ENCODE measurements at places on chromosomes 11 and 22.

DNA sequence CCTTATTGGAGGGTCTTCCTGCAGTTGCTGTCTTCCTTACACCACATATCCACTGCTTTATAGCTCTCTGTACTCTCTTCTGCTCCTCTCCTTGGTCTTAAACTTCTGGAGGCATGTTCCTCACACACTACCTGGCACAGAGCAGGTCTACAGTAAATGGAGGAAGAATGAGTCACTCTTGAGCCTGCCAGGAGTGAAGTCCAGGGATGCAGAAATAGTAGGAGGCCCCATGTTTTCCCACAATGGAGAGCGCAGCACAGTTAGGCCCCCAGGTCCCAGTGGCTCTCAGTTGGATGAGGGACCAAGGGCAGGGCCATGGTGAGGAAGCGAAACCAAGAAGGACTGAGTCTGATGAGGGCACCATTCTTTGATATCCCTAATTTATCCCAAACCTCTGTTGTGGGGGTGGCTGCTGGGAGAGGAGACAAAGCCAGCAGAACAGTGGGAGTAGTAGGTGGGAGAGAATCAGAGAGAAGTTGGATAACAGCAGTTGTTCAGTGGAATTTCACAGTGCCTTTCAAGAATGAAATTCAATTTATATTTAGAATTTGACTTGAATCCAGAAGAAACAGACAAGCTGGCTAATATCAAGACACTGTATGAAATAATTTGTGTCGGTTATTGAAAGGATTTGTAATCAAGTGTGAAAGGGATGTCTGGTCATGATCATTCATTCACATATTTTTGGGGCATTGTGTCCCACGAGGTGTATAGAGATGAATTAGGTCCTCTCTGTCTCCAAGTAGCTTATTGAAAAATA, 187.8 kb downstream of the HIPK3 start:
- DNase-seq, result no peak

- DNase-seq, result no peak
Observed at GRCh38 chr11:84747871-84748270, 879.3 kb downstream of the DLG2 start.

- no peak for DNase-seq
Observed at GRCh38 chr11:23679041-23679440, 817.8 kb upstream of the LUZP2 start.

DNA sequence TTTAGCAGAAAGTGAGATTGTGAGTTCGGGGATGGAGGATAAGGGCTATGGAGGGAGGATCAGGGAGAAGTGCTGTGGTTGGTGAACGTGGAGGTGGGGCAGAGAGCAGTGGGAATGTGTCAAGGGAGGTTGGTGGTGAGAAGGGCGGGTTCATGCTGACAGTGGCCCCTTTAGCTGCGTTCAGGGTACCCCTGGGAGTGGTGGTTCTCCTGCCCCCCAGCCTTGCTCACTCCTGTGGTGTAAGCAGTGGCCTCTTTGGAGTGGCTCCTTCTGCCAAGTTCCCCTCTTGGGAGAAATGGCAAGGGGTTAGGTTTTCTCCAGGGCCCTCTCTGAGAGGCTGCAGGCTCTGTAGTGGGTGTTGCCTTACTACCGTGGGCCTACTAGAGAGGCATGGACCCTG, 16.1 kb upstream of the NECTIN1 start:
- no peak for DNase-seq

DNA sequence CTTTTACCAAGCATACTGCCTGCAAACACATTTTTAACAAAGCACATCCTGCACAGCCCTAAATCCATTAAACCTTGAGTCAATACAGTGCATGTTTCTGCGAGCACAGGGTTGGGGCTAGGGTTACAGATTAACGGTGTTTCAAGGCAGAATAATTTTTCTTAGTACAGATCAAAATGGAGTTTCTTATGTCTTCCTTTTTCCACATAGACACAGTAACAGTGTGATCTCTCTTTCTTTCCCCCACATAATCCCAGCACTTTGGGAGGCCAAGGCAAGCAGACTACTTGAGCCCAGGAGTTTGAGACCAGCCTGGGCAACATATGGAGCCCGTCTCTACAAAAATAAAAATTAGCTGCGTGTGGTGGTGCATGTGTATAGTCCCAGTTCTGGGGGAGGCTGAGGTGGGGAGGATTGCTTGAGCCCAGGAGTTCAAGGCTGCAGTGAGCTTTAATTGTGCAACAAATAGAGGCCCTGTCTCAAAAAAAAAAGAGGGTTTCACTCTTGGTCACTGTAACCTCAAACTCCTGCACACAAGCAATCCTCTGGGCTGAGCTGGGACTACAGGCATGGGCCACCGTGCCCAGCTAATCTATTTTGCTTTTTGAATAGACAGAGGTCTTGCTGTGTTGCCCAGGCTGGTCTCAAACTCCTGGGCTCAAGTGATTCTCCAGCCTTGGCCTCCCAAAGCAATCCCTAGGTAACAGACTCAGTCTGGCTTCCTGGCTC, 19.7 kb upstream of the SLC3A2 start:
- DNase-seq, result no peak

- DNase-seq, result no peak
Observed at GRCh38 chr22:46844606-46845210, 82.3 kb downstream of the TBC1D22A start.

- no peak for DNase-seq
Observed at GRCh38 chr11:104668797-104669463, 229.3 kb downstream of the CASP12 start.

DNA sequence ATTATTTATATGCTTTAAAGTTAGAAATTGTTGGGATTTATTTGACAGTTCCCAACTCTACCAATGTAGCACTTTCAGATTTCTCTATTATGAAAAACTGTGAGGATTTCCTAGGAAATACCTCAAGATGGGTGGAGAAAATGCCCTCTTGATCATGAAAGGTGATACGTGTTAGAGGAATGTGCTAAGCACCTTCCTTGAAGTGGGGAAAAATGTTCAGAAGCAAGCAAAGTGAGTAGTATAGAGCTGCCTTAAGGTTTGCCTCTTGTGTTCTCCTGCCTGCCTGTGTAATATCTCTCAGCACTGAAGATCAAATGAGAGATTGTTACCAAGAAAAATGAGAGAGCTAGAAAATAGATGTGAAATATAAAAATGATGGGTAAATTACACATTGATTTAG, 58.2 kb downstream of the YAP1 start:
- no peak for DNase-seq

GRCh38 chr11:126355324-126355925, at the start of gene ST3GAL4:
Gene ST3GAL4 (plus strand): TSS chr11:126355686. CDS start chr11:126406156, 50,470 bp downstream.
- peak; percentile 68 for DNase-seq

DNA sequence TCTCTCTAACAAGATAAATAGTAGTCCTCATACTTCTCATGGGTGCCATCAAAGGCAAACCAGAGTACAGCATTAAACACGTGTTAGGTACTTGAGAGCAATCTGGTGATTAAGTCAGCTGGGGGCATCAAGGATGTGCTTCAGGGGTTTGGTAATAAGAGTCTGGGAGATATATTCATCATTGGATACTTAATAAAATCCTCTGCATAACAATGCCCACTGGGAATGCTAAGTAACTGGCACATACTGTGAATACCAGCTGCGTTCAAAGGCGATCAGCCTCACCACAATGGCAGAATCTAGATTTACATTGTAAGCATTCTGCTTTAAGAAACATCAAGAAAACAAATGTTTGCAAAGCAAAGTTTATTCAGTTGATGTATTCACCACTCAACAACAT, 268.6 kb upstream of the PITPNB start:
- no peak for DNase-seq

DNA sequence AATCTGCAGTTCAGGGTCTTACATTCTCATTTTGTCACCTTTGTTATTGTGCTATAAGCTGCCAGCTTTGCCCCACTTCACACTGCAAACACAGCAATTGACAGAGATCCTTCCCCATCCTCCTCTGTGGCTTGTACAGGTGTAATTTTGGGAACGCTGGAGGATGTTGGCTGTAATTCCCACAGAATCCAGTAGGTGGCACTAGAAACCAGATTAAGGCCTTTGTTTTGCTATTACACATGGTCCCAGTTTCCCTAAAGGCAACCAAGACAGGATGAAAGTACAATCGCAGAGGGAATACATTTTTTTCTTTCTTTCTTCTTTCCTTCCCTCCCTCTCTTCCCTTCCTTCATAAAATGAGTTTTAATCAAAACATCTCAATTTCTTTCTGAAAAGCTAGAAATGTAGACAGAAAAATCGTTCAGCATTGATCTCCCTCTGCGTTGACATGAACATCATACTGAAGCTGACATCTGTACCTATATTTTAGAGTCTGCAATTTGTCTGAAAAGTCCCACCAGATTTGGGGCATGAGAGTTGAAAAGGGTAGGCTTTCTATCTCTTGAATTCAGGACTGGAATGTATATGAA, 21.3 kb upstream of the NELL1 start:
- DNase-seq, result peak; percentile 41

- DNase-seq, result peak; percentile 15
Observed at GRCh38 chr11:107916671-107917241, 11.5 kb upstream of the RAB39A start.

DNA sequence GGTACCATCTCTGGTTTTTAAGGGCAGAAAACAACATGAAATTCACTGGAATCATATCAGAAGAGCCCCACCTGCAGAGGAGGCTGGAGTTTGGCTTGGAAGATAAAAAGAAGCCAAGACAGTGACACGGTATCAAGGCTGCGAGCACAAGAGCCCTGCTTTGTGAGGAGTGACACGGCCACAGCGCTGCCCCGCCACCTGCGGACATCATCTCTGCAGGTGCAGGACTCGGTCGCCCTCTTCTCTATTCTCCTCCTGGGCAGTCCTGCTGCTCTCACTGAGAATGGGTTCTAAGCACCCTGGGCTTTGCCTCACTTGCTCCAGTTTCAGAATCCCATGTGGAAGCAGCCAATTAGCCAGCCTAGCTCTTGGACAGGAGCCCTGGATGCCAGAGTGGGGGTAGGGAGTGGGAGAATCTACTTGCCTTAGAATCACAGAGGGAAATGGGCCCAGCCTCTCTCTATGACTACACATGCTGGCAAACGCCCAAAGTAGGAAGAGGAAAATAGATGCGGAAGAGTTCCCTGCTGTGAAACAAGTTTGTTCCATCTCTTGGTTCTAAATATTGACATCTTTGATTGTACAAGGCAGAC, 17.1 kb downstream of the APOL4 start:
- no peak for DNase-seq

DNA sequence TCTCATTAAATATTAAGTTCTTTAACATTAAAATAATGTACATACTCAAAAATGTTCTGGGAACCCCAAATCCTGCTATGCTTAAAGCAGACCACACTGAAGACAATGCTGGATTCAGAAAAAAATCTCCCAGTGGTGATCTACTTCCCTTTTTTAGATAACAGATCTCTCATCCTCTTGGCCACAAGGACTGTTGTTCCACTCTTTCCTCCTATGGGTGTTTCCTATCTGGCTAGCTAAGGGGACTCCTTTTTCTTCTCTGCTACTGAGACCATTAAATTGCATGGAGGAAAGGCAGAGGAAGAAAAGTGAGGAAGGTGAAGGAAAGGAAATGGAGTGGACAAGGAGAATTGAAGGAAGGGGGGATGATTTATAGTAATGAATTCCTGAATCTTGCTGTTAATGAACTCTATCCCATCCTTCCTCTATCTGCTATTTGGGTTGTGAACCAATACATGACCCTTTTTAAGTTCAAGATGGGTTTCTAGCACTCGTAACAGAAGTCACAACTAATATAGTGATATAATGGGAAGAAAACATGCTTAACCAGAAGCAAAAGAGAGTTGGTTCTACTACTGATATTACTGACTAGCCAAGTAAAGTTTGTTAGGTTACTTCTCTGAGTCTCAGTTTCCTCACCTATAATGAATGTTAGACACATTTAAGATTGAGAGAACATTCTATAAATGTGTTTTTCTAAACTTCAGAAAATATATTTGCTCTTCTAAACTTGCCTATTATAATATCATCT, 53.2 kb downstream of the PIK3C2A start:
- no peak for DNase-seq

DNA sequence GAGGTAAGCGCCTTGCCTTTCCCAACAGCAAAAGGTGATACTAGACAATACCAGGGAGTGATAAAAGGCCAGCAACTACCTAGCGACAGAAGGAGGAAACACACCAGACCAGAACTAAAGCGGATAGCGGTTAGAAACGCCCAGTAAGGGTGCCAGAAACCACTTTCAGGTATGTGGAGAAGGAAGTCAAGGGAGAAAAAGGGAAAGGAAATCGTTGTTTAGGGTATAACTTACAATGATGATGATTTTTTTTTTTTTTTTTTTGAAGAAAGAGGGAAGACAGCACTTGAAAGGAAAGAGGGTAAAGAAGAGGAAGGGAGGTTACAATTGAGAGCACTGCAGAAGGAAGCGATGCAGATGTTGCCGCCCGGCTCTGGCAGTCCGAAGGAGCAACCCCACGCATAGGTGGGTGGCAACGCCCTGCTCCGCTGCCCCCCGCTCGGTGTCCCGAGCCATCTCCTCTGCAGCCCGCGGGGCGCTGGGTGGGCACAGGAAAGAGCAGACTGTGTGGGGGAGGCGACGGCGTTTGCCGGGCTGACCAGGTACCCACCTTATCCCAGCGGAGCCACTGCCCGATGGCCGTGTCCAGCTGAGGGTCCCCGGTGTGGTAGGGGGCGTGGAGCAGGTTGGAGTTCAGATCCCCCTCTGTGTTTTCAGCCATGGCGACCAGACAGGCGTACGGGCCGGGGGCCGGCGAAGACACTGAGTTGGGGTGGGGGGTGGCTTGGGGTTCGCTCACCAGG, 561 bp downstream of the PGM2L1 start:
- DNase-seq, result peak; percentile 11

GRCh38 chr11:71164621-71165020, 87.8 kb downstream of the SHANK2 start:
- no peak for DNase-seq

GRCh38 chr11:34343153-34343552, 14.7 kb downstream of the ABTB2 start:
- DNase-seq, result no peak

DNA sequence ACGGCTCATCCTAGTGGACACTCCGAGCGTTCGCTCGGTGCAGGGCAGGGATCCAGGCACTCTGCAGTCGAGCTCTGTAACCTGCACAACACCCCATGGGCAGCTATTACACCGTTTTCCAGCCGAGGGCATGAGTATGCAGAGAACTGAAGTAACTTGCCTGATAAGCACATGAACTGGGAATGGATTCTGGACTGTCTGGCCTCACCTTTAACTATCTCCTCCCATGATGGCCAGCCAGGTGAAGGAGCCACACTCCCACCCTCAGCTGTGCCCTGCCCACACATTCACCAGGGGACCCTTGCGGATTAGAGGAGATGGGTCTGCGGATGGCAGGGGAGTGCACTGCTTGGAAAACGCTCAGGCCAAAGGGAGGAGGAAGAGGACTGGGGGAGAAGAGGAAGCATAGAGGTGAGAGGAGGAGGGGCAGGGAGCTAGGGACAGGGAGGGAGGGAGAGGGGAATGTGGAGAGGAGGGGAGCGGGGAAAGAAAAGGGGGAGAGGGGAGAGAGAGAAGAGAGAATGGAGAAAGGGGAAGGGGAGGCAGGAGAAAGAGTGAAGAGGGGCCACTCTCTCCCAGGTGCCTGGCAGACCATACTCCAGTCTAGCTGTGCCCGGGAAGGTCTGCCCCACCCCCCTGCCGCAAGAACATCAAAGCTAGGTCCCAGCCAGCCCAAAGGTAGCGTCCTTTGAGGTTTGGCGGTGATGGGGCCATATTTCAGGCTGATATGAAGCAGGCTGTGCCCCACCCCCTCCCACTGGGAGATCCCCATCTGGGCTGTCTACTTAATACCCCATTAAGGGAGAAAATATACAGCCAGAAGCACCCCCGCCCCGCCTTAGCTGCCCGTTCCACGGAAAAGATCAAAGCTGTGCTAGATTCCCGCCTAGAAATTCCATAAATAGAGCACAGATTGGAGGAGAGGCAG, 33.2 kb upstream of the TCF20 start:
- DNase-seq, result no peak

- no peak for DNase-seq
Observed at GRCh38 chr11:82663535-82663934, 70.1 kb downstream of the FAM181B start.

GRCh38 chr11:121670805-121671282, 218.1 kb upstream of the SORL1-AS1 start:
- no peak for DNase-seq

All from stimulated activated CD4-positive, alpha-beta T cell treated with anti-CD3 and anti-CD28 coated beads, Interleukin-2, amount 100 ng/mL, for 48 hours (primary cell).